ENCODE measurements at places on chromosomes 12 and 14. TPM values are rescaled to one million over a fixed set of nuclear protein-coding genes. Genes with fewer than 3 reads are reported as not detected.

The SLC7A7 gene
- 0.97 TPM for polyA plus RNA-seq

The KERA gene
- polyA plus RNA-seq: not detected

The NXPH4 gene
- not detected for polyA plus RNA-seq

The MAGOHB gene
- 8.9 TPM for polyA plus RNA-seq

The CLEC2A gene
- not detected for polyA plus RNA-seq

The NDRG2 gene
- polyA plus RNA-seq: 2,087 TPM

The CMA1 gene
- polyA plus RNA-seq: not detected

DNA sequence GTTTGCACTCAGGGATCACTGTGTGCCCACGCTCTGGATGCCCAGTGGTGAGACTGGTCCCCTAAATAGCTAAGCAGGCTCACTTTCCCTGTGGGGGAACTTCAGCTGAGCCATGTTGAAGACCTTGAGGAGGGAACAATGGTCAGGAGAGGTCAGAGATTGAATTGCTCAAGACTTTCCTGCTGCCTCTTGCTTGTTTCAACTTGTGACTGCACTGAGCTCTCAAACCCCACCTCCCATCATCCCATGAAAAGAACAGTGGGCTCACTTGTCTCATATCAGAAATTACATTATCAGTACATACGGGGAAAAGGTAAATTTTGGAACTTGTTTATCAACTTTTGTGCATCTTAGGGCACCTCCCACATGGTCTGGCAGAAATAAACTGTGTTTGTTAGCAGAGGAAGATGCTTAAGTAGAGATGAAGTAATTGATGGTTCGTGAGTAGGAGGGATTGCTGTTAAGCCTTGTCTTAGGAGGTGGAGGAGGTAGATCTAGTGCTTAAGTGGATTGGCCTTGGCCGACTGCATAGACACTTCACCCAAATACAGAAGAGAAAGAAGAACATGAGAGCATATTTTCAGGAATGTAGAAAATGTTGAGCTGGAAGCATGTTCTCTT is 15.0 kb upstream of the SERPINA1 start:
- DNase-seq: no peak

- no peak for DNase-seq
Observed at GRCh38 chr14:33954016-33954598, 3.2 kb upstream of the EGLN3 start.

DNA sequence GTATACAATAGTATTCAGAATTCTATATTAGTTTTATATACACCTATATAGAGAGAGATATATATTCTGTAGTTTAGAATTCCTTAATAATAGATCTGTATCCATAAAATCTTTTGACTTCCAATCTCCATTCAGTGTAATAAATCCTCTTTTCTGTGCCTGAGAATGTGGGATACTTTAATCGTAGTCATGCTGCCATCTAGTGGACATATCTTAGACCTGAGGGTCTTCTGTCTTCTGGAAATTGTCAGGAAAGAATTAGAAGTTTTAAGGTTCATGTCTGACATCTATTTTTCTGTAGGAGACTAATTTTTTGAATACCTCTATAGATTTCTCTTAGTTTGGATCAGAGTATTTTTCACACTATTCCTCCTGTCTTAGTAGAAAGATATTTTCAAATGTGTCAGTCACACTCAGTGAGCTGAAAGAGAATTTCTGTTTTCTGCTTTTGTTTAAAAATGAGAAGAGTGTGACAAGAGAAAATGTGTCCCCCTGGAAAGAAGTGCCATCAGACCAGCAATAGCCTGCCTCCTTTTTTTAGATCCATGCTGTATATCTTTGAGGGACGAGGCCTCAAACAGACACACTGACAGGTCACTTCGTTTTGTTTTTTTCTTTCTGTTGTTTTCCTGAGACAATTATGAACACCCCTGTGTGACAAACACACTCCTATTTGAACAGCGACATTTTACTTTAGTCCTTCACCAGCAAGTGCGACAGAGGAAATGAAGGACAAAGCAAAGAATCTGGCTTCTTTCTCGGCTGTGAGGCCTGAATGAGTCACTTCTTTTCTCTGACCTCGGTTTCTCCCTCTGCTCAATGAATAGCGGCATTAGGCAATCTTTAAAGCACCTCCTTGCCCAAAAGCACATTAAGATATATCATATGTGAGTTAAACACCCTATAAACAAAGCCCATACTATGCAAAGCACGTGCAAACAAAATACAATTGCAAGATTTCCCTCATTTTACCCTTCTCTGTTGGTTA is 96.3 kb downstream of the GALC start:
- no peak for DNase-seq

GRCh38 chr12:38771871-38772270 is 133.5 kb downstream of the CPNE8 start:
- no peak for DNase-seq

DNA sequence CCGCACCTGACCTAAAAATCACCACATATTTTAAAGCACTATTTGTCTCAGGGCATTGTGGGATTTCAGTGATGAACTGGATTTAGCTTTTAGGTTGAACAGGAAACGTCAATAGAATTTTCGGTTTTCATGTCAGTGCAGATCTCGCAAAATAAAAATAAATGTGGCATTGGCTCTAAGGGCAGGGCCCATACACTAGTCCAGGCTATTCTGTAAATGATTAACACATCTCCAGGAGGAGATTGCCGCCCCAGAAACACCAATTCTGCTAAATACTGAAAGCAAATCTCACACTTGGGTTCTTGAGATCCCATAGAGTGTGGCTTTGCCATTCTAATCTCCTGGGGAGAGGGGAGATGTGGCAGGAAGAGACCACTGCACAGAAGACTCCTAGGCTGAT is 1494.0 kb upstream of the TMEM132C start:
- DNase-seq: no peak

DNA sequence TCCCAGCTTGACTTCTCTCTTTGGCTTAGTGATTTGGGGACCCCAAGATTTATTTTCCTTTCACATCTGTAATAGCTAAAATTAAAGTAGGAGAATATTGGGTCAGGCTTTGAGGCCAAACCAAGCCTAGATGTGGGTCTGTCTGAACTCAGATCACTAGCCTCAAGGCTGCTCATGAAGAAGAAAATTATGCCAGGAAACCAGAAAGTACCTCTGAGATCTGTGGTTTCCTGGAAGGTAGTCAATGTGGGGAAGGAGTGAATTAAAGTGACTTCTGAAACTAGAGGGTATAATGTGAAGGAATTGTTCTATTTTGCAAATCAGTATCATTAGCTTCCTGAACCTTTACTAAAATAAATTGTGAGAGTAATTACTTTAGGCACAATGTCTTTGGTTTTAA is 13.4 kb upstream of the CLEC12A start:
- no peak for DNase-seq

GRCh38 chr12:125470838-125471783 is 405.9 kb downstream of the AACS start:
- no peak for DNase-seq

- no peak for DNase-seq
Observed at GRCh38 chr14:74507840-74508239, 14.3 kb downstream of the ISCA2 start.

DNA sequence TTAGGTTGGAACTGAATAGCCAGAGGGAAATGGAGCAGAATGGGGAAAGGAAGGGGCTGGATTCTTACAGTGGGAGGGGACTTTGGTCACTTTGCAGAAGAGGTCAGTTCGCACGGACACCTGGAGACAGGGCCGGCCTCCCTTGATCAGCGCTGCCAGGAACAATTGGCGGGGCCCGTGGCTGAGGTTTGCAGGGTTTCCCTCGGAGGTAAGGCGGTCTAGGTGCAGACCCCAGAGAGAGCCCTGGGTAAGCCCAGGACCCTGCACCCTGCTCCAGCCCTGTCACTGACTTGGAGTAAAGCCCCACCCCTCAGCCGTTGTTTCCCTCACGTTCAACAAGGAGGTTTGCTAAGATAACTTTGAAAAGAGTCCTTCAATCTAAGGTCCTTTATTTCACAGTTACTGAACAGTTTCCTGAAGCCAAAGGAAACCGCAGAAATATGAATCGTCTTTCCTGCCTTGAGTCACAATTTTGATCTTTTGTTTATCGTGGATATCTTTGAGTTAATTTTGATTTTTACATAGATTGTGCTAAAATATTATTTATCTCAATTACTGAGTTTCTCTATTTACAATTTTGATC is 231.4 kb upstream of the RTL1 start:
- DNase-seq: peak; percentile 22

DNA sequence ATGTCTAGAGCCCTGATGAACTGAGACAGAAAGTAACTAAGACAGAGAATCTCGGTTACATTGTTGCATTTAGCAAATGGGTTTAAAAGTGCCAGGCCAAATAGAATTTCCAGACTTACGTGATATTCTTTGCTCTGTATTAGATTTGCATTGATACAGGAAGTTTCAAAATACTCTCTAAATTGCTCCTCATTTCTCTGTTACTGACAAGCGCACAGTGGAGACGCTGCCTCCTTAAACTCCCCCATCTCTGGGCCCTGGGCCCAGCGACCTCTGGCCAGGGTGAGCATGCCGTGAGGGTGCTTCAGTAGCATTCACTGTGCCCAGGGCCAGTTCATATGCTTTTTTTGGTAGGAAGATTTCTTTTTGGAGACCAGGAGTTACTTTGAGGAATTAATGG is 22.9 kb upstream of the EVL start:
- no peak for DNase-seq

GRCh38 chr14:100076133-100076532 is 10.9 kb downstream of the EVL start:
- DNase-seq: peak; percentile 32

DNA sequence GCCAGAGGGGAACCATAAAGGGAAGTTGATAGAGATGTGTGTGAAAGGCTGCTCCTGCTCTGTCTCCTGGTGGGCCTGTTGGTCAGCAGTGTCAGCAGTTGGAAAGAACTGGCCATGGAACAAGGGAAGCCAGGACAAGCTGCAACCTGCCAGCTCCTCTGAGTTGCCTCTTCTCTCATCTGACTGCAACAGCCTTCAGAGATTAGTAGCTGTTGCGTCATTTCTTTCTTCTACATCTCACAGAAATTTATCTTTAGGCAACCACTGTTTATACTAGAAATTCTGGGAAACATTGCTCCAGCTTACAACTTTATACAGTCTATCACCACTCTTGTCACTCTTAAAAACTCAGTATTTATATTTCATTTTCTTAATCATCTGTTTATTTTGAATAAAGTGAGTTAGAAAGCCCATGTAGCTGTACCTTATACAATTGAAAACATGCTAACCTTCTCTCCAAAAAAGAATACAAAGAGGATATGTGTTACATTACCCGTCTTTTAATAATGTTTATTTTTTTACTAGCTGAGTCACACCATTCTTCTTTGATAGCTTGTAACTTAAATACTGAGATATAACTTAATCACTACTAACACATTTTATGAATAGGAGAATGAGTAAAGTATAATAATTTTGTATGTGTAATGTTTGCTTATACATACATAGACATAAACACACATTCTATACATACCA is 224.2 kb downstream of the LRFN5 start:
- no peak for DNase-seq

DNA sequence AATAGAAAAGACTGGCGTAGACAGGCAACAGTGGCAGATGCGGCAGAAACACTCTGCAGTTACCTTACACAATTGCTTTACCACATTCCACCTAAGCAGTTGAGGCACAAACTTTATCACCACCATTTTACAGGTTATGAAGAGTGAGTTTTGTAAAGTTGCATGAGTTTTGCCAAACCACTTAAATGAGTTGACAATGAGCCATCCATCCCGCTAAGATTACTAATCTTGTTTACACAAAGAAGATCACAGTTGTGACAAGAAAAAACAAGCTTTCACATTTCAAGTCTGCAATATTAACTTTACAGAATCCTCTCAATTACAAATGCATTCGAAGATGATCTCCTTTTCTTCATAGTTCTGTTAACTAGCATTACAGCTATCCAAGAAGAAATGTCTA is 1.8 kb downstream of the TMCC3 start:
- DNase-seq: no peak

GRCh38 chr12:50246873-50247612 is 36.3 kb downstream of the LIMA1 start:
- DNase-seq: peak; percentile 87

DNA sequence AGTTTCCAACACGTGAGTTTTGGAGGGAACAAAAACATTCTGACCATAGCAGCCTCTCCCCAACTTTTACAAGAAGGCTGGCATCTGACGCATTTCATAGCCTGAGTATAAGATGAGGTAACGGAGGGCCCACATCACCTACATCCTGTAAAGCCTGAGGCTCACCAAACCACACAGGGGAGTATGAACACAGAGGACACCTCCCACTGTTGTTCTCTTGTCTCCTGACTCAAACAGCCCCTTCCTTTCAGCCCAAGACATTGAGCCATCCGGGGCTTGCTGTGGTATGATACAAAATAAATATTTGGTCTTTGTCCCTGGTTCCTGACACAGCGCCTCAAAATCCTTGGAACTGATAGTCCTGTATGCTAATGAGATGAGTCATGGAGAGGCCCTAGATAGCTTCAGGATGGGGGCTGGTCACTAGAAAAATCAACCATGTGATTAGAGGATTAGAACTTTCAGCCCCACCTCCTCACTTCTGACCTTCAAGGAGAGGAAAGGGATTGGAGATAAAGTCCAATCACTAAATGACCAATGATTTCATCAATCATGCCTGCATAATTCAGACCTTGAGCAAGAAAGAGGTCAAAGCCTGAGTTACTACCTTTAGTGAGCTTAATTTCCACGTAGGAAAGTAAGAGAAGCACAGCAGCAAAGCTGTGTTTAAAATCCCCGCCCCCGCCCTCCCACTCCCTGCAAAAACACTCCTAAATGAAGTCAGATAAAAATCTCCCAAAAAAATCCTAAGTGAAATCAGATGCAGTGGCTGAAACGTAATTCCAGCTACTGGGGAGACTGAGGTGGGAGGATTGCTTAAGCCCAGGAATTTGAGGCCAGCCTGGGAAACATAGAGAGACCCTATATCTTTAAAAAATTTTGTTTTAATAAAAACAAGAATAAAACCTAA is 236.4 kb downstream of the PCNX1 start:
- no peak for DNase-seq

DNA sequence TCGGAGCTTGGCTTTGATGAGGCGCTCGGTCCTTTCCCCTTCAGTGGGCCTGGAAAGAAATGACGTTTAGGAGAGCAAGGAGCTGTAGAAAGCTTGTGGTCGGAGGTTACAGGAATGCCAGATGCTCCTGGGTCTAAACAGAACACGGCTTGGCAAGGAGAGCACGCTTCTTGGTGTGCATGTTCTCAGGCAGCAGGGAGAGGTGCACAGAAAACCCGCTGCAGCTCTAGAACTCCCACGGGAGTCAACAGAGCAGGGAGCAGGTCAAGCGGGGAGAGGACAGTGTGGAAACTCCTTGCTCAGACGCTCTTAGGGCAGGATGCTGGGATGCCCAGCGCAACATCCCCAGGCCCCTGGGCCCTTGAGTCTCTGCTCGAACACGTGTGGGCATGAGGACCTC is 51.0 kb downstream of the SSH1 start:
- DNase-seq: no peak

GRCh38 chr12:59452746-59453145 is 143.1 kb upstream of the SLC16A7 start:
- DNase-seq: no peak

- peak; percentile 63 for DNase-seq
Observed at GRCh38 chr12:57005980-57006808, at the start of gene ZBTB39. Gene ZBTB39, minus strand, starts transcription at chr12:57006546. Its CDS starts 1,629 bp downstream, at chr12:57004917.

DNA sequence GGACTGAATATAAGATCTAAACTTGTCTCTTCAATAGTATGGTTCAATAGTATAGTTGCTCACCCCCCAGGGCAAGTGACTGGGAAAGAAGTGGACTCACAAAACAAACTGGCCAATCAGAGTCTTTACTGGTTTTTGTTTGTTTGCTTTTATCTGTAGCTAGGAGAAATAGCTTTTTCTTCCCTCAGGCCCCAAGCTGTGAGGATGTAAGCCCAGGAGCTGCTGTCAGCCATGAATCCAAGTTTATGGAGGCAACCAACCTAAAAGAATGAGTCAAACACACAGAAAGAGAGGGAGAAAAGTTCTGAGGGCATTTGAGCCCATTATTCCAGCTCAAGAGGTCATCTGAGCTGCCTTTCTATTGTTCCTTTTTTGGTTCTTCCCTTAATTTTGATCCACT is 375.3 kb downstream of the BCAT1 start:
- DNase-seq: no peak
